SJCRH30 (cell line): ENCODE measurements at places on chromosomes 12 and 14. TPM values are rescaled to one million over a fixed set of nuclear protein-coding genes. Genes with fewer than 3 reads are reported as not detected.

DNA sequence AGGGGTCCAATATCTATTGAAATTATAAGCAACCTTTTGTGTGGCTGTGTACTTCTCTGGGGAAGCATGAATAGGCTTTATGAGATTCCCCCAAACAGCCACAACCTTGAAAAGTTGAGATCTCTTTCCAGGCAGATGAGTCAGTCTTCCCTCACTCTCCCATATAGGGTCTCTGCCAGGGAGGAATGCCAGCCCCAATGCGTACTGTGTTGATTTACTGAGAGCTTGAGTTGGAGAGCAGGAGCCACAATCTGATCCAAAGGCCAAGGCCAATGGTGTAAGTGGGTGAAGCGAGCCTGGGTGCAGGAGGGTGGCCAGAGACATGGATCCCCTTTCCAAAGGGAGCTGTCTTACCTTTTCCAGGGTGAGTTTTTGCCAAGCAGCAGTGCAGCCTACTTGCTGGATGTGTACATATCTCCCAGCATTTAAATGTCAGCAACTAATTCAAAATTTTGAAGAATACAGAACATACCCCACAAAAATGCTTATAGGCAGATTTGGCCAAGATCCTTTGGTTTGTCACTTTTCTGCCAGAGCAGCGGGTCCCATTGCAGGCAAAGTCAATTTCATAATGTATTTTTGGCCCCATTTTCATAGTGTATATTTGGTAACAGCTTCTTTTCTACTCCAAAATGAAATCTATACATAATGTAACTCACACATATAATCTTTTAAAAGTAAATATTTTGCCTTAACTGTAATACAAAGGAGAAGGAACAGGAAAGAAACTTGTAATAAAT, 88.2 kb downstream of the TBC1D30 start:
- DNase-seq: no peak

GRCh38 chr12:41441180-41441579, 253.1 kb downstream of the PDZRN4 start:
- DNase-seq: no peak

DNA sequence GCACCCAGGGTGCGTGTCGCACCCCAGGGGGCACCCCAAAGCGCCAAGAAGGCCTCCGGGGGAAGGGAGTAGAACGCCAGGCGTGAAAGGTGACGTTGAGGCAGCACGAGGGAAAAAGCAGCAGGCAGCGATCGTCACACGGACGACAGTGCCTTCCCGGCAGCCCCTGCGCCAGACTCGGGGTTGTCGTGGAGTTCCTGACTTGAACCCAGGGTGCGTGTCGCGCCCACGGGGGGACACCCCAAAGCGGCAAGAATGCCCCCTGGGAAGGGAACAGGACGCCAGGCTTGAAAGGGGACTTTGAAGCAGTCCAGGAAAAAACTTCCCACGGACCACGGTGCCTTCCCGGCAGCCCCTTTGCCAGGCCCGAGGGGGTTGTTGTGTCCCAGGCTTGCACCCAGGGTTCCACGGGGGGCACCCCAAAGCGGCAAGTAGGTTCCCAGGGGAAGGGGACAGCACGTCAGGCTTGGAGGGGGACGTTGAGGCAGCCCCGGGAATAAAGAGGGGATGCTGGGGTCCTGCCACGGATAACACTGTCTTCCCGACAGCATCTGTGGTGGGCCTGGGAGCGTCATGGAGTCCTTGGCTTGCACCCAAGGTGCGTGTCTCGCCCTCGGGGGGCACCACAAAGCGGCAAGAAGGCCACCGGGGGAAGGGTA, 159.2 kb upstream of the ALG10B start:
- DNase-seq: no peak

DNA sequence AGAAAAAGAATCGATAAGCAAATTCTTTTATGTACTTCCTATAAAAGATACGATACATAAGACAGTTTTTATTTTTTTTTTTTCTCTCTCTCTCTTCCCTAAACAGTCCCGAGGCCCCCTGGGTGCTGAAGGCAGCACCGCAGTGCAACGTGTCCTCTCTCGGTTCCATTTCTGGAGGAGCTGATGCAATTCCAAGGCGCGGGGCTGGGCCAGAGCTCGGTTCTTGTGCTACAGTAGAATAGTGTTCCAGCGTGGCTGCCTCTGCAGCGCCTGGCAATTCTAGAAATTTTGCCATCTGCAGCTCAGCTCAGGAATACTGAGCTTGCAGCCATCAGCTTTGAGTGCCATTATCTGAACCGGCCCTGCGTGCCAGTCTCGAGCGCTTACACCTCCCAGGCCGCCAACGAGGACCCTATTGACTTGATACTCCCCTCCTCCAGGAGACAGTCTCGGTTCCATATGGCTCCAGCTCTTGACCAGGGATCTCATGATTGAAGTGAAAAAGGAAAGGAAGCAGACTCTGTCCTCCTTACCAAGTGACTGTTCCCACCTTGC, 630 bp downstream of the ALDH1L2 start:
- DNase-seq: no peak

The P2RX2 gene
- total RNA-seq: not detected in 2 replicates

The RASSF9 gene
- 0.03 and 0.10 TPM in 2 replicates for total RNA-seq

The CLEC9A gene
- total RNA-seq: not detected in 2 replicates
